Stimulated activated CD4-positive, alpha-beta T cell treated with anti-CD3 and anti-CD28 coated beads, Interleukin-15, amount 100 ng/mL, for 24 hours (primary cell): ENCODE measurements at places on chromosomes 6 and 20.
A peak's percentile ranks its signal among the peaks of the same experiment; 100 is the strongest.

- no peak for DNase-seq
These were observed 39.5 kb downstream of the CITED2 start for GRCh38 chr6:139334806-139335446.

GRCh38 chr20:10347086-10347880, 86.7 kb downstream of the MKKS start:
- DNase-seq: no peak

DNA sequence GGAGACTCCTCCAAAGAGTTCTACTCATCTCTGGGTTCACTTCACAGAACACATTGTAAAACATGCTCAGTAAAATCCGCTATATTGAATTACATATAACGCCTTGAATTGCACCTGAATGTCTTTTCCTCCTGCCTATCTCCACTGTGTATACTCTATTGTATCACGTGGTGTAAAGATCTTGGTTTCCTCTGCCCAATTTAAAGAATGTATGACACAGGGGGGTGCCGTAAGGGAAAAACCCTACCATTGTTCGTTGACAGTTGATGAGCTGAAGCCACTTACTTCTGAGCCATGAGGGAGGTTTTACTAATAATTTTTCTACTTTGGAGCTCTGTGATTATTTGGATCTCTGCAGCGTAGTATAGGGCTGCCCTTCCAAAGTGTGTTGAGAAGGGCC, 6.0 kb downstream of the ASF1A start:
- DNase-seq: peak; percentile 33

- DNase-seq: no peak
These were observed 31.2 kb downstream of the KCNQ5 start for GRCh38 chr6:72653026-72653425.

DNA sequence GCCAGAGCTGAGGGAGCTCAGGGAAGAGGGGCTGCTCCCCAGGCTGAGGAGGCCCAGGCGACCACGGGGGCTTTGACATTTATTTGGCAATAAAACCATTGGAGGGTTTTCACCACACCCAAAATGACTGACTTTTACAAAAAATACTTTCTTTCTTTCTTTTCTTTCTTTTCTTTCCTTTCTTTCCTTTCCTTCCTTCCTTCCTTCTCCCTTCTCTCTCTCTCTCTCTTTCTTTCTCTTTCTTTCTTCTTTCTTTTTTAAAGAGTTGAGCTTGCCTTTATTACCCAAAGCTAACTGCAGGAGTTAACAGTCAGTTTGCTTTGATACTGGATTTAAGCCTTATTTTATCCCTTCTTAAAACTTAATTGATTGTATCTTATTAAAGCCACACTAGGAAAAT, 17.2 kb downstream of the SNX9 start:
- DNase-seq: no peak

DNA sequence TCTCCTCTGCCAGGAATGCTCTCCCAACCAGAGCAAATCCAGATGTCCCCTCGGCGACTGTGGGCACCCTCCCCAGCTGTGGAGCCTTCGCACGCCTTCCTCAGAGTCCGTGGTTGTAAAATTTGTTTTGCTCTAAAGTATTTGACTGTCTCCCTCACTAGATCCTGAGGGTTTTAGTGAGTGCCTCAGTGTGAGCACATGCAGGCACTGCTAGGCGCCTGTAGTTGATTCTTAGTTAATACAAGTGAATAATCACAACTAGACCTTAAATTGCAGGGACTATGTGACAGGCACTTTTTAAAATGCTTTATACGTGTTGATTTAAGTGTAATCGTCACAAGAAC, 680 bp upstream of the MTCH1 start:
- DNase-seq: no peak

- no peak for DNase-seq
These were observed 2.1 kb upstream of the GATA5 start for GRCh38 chr20:62477669-62478455.

GRCh38 chr6:143529095-143529494, 17.6 kb upstream of the FUCA2 start:
- no peak for DNase-seq

- DNase-seq: no peak
These were observed 351.9 kb downstream of the COL12A1 start for GRCh38 chr6:74853991-74854390.

DNA sequence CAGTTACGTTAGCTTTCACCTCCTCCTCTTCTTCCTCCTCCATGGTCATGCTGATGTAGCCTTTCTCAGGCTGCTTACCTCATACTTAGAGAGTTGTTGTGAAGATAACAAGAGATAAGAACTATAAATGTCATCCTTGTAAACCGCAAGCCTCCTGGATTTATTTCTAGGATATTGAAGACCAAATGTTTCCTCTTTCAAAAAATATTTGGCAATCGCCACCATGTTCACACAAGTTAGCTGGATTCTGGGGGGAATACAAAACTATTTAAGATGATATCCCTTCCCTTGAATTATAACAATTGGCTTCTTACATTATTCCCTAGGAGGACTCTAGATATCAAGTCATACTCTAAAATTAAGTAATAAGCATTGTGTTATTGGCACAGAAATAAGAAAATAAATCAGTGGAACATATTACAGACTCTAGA, 99.8 kb upstream of the PLEKHG1 start:
- no peak for DNase-seq

DNA sequence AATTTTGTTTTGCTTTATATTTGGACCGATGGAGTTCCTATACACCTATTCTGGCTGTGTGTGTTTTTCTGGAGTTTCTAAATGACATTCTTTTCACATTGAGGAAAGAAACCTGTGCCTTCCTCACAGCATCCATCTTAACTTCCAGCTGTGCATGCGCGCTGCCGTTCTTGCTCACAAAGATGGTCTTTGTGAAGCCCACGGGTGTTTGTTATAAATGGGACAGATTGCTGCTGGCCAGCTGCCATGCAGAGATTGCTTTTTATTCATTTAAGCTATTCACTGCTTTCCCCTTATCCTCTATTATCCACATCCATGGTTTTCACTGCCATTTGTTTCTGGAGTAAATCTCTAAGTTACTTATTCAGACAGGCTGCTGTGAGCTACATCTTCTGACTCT, 54.2 kb downstream of the SYNDIG1 start:
- DNase-seq: no peak

DNA sequence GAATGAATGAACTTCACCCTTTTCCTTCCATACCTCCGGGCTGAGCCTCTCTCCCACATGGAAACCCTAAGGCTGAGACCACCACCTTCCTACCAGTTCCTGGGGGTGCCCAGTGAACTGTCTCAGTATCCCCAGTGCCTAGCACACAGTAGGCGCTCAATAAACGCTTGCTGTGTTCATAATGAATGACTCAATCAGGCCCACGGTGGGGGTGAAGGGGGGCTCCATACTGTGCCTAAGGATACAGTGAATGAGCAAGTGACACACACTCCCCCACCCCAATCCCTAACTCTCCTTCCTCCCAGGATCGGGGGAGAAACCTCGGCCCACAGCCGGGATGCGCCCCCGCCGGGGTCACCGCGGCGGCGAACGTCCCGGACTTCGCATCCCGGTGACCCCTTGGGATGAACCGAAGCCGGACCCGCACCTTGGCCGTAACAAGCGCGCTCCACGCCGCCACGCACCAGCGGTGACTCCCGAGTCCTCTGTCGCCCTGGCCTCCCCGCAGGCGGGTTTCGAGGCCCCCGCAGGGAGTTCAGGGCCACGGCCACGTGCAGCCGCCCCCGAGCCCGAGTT, 592 bp downstream of the KCNG1 start:
- DNase-seq: no peak

DNA sequence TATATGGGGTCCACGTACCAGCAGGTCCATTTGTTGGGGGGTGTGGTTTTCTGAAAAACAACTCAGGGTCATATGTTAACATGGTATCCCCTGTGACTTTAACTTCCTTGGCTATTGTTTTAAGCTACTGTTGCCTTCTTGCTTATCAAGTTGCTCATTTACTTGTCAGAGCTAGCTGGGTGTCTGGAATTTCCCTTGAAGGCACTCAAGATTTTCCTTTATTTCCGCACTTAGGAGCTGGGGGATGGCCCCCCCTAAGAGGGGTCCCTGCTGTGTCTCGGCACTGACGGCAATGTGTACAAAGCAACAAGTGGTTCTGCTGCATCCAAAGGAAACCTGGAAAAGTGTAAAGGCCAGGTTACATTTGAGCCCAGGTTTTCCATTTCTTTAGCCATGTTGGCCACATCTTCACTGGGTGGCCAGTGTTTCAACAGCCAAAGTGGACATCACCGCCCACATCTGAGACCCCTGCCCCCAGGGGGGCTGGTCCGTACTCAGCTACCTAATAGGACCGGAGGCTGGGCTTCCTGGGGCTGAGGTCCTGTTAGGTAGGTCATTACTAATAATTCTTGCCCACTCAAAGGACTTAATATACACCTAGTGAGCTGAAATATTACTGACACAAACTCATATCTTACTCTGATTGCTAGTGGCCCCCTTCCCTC, 24.8 kb upstream of the SYNDIG1 start:
- no peak for DNase-seq
